BE2C (cell line): ENCODE measurements at places on chromosomes 6 and 20.

DNA sequence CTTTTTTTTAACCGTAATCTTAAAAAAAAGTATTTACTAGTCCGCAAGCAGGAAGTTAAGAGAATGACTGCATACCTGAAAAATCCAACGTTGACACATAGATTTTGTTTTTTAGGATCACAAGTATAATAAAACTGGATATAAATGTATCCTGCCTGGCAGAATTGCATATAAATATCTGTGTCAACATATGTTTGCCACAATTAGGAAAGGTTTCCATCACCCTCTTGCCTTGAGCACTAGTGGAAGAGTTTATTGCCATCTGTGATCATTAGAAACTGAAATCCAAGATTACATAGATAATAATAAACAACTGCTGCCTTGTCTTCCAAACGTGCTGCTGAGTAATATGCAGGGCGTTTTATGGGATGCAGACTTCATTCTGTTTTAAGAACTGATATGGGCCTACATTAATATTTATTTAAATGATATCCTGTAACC is 27.9 kb downstream of the PLEKHG1 start:
- DNase-seq, result no peak

- no peak for DNase-seq
These were observed 382.4 kb upstream of the ADGRB3 start for GRCh38 chr6:68252632-68253031.

- DNase-seq, result no peak
These were observed 197.7 kb downstream of the ARID1B start for GRCh38 chr6:156974830-156975261.

- no peak for DNase-seq
These were observed 66.5 kb downstream of the ADTRP start for GRCh38 chr6:11711984-11712711.

DNA sequence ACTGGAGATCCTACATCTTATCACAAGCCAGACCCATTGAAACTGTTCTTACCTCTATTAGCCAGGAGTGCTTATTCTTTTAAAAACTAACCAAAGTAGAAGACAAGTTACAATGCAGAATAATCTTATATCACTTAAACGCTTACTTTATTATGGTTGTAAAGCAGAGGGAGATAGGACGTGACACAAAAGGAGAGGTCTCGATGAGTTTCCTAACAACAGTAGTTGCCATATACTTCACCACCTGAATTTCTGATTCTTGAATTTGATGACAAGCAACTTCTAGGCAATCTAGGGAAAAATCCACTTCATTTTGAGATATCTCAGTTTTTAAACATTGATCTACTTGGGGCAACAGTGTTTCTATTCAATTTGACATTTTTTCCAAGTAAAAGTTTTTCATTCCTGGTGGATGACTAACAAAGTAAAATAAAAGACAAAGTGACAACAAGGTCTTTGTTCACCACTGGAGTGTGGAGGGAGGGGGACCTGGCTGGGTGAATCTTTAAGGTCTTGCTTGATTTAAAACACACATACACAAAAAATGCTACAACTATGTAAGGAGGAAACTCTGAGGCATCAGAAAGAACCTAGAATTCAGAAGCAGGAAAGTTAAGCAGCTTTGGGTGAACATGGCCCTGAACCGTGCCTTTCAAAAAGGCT is 110.9 kb downstream of the SMLR1 start:
- no peak for DNase-seq

DNA sequence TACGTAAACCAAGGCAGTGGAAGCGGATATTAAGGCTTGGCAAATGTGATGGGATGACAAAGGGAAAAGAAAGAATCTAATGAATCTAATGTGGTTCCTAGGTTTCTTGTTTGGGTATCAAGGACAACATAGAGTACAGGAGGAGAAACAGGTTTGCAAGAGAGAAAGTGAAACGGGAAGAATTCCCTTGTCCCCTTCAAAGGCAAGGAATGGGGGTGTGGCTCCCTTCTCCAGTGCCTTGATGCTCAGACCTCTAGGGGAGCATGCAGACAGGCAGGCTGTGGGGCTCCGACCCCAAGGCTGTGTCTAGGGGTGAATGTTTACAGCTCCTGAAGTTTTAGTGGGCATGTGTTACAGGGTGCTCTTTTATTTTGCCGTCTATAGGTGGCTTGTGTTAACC is 317.5 kb upstream of the HSF2 start:
- DNase-seq, result no peak
